Eye (tissue), 1 donor: ENCODE measurements at places on chromosomes 3 and 15.

- no peak for DNase-seq
These were observed 26.0 kb downstream of the MRPL46 start for GRCh38 chr15:88441076-88441730.

- no peak for DNase-seq
These were observed 22.3 kb upstream of the OR5K4 start for GRCh38 chr3:98331329-98331728.

DNA sequence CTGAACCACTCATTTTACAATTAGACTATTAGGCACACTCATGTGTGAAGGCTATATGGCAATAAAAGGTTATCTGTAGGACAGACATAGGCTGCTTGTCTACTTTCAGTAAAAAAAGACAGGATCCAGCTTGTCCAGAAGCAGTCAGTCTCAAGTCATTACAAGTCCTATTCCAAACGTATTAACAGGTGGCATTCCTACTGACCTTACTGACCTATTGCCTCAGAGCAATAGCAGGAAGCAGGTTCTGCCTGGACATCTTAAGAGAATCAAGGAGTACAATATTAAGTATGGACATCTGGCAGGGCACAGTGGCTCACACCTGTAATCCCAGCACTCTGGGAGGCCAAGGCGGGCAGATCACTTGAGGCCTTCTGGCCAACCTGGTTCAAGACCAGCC, 7.0 kb downstream of the CMTM6 start:
- no peak for DNase-seq

DNA sequence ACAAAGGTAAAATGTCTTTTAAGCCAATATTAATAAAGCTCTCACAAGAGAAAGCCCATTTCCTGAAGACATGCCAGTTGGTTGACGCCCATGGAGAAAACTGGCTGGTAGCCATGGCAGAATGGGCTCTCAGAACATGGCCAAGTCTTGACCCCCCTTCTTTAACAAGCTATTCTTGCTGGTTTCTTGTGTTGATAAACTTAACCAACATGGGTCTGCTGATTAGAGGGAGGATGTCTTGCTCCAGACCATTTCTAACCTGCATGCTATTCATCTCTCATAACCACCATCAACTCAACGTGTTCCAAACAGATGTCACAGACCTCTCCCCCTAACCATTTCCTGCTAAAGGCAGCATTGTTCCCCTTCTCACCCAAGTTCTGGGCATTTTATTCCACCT, 25.7 kb downstream of the NTRK3 start:
- DNase-seq = no peak

- DNase-seq = no peak
These were observed 103.7 kb upstream of the LRIG1 start for GRCh38 chr3:66604481-66604880.

DNA sequence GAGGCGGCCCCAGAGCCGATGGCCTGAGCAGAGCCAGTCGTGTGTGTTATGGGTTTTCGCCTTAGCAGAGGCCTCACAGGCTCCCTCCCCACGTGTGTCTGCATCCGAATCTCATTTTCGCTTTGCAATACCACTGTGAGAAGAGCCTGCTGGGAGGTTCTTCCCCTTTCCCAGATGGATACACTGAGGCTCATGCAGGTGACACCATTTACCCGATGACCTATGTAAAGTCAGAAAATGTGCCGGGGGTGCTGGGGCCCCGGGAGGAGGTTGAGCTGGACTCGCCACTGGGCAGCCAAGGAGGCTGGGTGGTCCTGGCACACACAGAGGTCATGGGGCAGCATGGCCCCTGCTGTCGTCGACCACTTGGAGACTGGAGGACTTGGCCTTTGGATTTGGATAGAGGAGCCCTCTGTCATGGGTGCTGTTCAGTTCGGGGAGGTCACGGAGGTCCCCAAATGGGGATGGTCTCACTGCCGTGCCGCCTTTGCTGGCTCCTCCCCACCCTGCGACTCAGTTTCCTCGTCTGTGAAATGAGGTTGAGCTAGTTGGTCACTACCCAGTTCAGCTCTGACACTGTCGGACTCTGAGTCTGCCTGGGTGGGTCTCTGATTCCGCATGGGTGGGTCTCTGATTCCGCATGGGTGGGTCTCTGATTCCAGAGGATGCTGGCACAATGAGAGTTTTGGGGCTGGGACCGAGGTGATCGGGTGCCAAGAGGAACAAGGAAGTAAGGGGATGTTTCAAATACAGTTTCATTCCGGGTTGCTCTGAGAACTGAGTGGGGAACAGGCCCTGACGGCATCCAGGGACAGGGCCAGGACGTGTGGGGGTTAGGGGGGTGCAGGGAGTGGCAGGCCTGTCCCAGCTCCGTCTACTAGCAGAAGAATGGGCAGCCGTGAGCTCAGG, 23.2 kb upstream of the MUC4 start:
- no peak for DNase-seq

GRCh38 chr3:57827757-57828156, 71.6 kb downstream of the SLMAP start:
- DNase-seq = no peak

DNA sequence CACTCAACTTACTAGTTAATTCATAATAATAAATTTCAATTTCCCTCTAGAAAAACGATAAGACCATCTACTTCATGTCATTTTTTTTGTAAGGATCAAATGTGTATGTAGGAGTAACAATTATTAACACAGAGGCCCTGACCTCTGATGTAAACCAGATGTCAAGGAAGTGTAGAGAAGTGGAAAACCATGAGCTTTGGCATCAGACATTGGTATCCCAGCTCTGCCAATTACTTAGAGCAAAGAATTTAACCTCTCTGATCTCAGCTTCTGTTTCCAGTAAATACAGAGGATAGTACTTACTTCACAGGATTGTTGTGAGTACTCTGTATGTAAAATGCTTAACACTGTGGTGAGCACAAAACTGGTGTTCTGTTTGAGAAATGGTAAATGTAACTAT, 17.5 kb downstream of the AQR start:
- DNase-seq = no peak

GRCh38 chr3:187242435-187242834, 45.1 kb downstream of the RTP1 start:
- no peak for DNase-seq

- DNase-seq = peak; percentile 54
These were observed 15.3 kb upstream of the ROPN1 start for GRCh38 chr3:124007186-124007585.

- DNase-seq = peak; percentile 63
These were observed 15.3 kb downstream of the P2RY14 start for GRCh38 chr3:151262871-151263525.

DNA sequence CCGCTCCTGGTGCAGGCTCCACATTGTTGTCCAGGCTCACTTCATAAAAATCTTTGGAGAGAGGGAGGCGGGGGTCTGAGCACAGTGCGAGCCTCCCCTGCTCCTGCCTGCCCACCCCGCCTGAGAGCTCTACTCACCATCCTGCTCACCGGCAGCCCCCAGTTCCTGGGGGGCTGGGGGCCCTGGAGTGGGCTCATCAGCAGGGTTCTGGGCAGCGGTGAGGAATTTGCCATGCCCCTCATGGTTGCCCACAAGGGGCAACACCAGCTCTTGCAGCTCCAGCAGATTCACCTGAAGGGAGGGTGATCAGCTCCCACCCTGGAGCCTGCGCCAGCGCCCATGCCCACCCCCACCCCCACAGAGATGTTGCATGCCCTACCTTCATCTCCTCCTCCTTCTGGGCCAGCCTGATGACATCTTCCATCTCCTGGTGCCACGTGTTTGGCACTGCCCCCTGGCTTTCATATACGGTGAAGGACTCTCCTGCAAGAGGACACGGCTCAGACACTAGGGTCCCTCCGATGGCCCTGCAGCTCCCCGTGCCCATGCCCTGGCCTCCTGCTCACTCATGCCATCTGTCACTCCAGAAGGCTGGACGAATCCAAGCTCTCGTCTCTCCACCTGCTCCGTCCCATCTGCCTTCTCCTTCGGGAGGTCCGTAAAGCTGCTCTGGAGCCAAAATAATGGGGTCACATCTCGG, 162.1 kb downstream of the TBC1D2B start:
- DNase-seq = peak; percentile 30

GRCh38 chr15:65970937-65971740, 101.8 kb downstream of the RAB11A start:
- DNase-seq = no peak

DNA sequence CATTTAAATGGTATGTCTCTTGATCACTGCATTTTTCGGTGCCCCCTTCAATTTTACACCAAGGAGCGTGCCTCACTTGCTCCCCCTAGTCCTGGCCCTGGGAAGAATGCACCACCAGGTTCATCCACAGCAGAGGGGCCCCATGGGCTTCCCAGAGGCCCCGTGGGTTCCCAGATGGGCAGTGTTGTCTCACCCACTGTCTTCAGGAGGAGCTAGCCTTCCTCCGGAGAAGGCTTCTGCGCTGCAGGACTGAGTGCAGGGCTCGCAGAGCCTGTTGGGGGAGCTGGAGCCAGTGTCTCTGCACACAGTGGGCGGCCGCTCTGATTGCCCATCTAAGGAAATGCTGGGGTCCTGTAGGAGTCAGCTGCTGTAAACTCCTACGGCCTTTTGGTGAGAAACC, 45.9 kb downstream of the POLR2M start:
- DNase-seq = no peak

- no peak for DNase-seq
These were observed 51.6 kb downstream of the SUCLG2 start for GRCh38 chr3:67602816-67603215.

- no peak for DNase-seq
These were observed 25.2 kb upstream of the CCDC39 start for GRCh38 chr3:180704532-180704931.

DNA sequence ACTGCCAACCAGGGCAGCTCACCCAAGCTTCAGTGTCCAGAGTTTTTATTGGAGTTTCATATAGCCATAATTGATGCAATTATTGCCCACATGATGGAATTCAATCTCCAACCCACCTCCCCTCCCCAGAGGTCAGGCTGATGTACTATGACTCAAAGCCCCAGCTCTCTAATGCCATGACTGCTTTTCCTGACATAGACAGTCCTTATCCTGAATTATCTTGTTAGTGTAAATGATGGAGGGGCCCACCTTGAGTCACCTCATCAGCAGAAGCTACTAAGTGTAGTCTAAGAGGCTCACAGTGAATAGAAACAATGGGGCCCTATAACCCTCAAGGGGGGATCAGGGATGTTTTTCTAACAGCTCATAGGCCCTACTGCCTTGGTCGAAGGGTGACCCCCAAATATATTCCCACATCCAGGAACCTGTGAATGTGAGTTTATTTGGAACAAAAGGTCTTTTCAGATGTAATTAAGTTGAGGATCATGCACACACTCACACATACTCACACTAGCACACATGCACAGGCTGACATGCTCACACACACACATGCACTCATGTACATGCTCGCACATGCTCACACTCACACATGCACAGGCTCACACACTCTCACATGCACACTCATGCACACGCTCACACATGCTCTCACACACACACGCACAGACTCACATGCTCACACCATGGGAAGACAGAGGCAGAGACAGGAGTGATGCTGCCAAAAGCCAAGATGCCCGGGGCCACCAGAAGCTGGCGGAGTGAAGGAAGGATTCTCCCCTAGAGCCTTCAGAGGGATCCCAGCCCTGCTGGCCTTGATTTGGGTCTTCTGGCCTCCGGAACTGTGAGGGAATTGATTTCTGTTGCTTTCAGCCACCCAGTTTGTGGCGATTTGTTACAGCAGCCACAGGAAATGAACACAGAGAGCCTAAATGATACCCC, 131.2 kb upstream of the SMAD3 start:
- no peak for DNase-seq

GRCh38 chr15:24766511-24767133, 91.0 kb downstream of the NPAP1 start:
- peak; percentile 4 for DNase-seq

DNA sequence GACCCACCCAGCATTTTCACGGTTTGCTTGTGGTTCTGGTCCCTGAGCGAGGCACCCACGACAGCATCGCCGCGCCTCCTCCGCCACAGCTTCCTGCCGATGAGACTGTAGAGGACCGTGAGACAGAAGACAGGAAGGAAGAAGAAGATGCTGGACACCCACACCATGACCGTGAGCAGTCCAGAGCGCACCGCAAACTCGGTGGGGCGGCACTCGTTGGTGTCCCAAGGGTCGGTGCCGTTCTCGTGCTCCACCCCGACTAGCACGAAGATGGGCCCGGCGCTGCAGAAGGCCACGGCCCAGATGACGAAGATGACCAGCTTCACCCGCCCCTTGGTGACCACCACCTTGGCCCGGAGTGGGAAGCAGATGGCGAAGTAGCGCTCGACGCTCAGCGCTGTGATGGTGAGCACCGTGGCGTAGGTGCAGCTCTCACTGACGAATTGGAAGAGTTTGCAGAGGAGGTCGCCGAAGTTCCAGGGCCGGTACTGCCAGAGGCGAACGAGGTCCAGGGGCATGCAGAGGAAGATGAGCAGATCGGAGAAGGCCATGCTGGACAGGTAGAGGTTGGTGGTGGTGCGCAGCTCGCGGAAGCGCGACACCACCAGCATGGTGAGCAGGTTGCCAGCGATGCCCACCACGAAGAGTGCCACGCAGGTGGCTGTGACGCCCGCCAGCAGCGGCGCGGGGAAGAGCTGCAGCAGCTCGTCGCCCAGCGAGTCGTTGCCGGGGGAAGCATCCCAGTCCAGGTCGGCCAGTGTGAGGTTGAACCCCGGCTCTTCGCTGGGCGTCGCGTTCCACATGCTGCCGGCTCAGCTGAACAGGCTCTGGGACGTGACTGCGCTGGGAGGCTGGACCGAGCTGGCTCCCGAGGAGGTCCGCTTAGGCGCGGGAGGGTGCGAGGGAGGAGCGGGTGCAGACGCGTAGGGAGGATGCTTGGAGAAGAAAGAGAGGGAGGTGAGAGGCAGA, at the start of gene GHSR:
TSS of gene GHSR (minus strand) at position 846 of the 969 bp plus-strand sequence. CDS start at position 803, 43 bp downstream.
- DNase-seq = peak; percentile 24

GRCh38 chr3:169662132-169662842, 1.2 kb downstream of the MECOM start:
- DNase-seq = peak; percentile 91

DNA sequence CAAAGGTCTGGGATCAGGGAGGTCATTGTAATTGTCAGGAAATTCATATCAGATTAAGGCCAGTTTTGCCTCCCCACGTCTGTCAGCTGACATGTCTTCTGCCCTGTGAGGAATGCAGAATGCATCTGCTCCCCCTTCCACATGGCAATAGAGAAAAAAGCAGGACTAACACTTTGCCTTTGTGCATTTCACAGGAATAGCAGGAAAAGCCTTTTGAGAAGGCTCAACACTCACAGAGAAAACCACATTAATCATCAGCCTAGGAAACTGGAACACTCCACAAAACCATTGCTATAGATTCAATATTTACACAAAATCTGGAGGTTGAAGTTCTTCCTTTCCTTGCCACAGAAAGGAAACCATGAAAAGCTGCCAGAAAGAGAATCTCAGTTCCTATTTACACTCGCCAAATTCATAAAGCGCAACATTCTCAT, 165.2 kb upstream of the HES1 start:
- no peak for DNase-seq

GRCh38 chr3:59791774-59792308, 742.0 kb upstream of the CFAP20DC start:
- DNase-seq = no peak

- no peak for DNase-seq
These were observed 20.6 kb downstream of the ABTB1 start for GRCh38 chr3:127693336-127693843.

- DNase-seq = no peak
These were observed 3.9 kb upstream of the SAMD7 start for GRCh38 chr3:169907476-169907875.
